Stimulated activated CD8-positive, alpha-beta memory T cell treated with anti-CD3 and anti-CD28 coated beads, Interleukin-4, amount 100 ng/mL, for 4 hours (primary cell): ENCODE measurements at places on chromosomes 3 and 15.

DNA sequence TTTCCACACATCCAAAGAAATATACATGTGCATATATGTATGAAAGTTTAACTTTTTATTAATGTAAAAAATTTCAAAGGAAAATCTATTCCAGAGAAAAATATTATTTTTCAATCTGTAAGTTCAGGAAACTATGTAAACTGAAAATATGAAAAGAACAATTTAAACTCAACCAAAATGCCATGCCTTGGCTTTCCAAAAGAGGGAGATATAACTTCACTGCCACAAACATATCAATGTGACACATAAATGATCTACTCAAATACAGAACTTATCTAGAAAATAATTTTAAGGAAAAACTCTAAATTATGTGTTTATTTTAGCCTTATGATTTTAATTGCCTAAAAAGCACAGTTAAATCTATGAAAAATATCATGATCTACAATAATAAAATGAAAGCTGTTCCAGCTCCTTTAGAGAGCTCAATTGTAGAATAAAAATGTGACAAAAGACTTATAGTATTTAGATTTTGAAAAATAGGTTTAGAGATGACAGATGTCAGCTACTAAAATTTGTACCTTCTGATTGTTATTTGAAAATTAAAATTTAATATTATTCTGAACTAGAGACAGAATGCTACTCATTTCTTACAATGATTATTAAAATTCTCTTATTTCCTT, 94.8 kb downstream of the GBE1 start:
- DNase-seq = no peak

DNA sequence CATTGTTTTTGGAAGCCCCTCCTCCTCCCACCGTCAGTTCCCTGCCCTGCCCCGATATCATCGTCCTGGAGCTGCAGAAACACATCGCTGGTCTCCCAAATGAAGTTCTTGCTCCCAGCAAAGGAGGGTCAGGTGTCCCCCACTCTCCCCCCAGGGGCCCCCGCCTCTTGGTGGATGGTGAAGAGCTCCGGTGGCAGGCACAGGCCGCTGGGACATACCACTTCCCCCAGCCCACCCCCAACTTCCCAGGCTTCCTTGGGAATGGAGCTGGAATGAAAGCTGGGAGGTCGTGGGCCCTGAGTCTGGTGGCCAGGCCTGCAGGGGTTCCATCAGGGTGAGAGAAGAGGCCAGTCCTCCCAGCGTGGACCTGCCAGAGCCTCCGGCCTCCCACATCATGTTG, 137.7 kb downstream of the CHSY1 start:
- no peak for DNase-seq

DNA sequence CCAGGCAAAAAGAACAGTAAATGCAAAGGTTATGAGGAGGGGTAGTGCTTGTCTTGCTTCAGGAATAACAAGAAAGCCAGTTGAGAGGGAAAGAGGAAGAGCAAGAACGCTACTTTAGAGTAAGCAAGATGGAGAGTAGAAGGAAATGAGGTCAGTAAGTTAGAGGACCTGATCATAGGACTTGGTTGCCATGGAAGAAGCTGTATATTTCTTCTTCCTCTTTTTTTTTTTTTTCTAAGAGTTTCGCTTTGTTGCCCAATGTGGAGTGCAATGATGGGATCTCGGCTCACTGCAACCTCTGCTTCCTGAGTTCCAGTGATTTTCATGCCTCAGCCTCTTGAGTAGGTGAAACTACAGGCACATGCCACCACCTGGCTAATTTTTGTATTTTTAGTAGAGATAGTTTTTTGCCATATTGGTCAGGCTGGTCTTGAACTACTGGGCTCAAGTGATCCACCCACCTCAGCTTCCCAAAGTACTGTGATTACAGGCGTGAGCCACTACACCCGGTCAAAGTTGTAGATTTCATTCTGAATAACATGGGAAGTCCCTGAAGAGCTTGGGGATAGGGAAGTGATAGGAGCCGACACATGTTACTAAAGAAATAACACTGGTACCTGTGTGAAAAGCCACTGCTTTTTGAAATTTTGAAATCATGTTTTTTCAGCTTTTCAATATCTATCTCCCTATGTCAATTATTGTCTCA, 527.9 kb upstream of the NAALADL2 start:
- DNase-seq = no peak

- no peak for DNase-seq
Measured at GRCh38 chr3:112671930-112672715, 31.2 kb upstream of the CCDC80 start.

DNA sequence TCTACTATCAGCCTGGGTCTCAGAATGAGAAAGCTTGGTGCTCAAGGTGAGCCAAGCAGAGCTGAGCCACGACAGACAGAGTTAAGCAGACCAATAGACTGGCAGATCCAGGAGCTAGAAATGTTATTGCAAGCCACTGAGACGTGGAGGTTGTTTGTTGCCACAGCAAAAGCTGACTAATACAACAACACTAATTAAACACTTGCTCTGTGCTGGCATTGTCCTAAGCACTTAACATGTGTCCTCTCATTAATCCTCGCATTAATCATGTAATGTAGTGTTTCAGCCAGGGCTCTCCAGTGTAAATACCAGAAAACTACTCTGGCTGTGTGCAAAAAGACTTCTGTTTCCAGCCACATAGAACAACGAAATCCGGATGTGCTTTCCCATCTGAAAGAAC, 11.6 kb upstream of the SPSB4 start:
- no peak for DNase-seq

GRCh38 chr15:95162967-95163531, 931.7 kb downstream of the MCTP2 start:
- DNase-seq = no peak

DNA sequence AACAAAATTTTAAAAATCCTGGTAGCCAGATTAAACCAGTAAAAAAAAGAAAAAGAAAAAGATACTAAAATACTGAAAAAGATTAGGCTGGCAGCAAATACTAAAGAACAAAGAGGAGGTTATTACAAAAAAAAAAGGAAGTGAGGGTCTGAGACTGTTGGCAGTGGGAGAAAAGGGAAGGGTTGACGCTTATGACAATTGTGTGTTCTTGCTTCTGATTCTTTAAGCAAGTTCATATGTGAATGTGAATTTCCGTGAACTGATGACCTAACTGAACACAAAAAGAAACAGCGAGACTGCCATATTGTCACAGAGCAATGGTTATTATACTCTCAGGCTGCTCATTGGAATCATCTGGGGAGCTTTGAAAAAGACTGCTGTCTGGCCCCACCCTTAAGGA, 56.5 kb downstream of the ATP13A4 start:
- DNase-seq = no peak

GRCh38 chr3:179186426-179186825, 38.3 kb downstream of the PIK3CA start:
- no peak for DNase-seq

DNA sequence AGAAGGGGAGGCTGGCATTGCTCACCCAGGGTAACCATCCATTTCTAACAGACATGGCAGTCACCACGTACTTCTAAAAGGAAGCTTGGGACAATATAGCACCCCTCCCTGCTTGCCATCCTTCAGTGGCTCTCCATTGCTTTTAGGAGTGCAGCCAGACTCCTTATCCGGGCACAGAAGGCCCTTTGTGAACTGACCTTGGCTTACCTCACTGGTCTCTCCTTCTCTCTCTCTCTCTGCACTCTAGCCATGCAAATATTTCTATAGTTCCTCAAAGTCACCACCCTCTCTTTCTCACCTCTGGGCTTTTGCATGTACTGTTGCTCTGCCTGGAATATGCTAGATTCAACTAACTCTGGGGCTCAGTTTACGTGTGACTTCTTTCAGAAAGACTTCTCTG, 301.1 kb downstream of the SHQ1 start:
- DNase-seq = no peak

DNA sequence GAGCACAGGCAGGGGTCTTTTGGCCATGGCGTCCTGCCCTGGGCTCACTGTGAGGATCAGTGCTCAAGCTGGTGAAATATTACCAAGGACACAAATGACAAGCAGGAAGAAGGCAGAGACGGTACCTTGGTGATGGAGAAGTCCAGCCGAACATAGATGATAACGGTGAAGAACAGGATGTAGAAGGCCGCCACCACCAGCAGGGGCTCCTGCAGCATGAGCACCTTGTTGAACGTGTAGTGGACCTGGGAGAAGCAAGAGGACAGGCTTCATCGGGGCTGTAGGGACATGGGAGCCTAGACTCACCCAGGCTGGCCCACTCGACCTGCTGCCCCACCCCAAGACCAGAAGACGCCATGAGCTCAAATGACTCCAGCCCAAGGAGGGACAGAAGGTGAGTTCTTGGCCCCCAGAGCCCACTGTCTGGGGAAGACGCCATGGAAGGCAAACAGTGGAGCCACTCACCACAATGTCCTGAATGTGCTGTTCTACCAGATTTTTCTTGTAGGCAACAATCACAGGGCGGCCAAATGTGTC, 25.1 kb downstream of the RPN1 start:
- DNase-seq = no peak

DNA sequence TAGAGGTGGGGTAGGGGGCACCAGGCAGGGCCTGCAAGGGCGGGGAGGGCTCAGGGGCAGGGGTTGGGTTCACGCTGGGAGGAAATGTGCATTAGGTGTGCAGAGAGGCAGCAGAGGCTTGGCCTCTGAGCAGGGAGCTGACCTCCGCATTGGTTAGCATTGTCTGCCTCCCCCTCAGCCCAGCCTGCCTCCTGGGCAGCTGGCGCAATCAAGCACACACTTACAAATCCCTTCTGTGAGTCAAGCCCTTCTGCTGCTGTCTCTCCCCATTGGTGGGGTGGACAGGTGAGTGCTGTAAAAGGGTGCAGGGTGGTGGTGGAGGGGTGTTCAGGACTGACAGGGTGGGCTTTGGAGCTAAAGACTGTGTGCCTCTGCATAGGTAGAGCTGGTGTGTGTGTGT, 9.3 kb downstream of the LOXL1 start:
- DNase-seq = no peak

- DNase-seq = no peak
Measured at GRCh38 chr15:58064082-58064979, 1.2 kb downstream of the ALDH1A2 start.

DNA sequence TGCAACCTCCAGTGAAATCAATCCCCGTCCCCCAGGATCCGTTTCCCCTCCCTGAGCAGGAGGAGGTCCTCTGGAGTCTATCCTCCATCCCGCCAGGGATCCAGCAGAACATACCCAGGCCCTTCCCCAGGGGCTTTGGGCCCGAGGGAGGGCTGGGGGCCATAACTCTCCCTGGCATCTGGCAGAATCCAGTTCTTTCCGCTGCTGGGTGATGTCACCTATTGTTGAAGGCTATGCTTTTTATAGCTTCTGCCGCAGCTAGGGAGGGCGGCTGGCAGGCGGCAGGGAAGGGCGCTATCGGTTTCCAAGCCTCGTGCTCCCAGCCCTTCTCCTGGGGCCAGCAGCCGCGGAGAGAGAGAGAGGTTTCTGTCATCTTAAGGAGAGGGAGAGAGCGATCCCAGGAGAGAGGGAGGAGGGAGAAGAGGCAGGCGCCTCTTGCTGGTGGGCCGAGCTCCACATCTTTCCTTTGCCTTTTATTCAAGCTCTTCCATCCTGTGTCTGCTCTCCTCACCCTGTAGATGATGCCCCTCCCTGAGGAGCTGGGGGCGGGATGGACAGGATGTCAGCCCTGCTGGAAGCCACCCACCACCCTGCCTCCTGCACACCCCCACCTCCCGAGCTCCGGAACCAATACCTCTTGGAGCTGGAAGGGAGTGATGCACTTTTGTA, 120.1 kb downstream of the ANP32A start:
- DNase-seq = no peak

GRCh38 chr15:82186161-82186560, 76.4 kb downstream of the EFL1 start:
- no peak for DNase-seq

DNA sequence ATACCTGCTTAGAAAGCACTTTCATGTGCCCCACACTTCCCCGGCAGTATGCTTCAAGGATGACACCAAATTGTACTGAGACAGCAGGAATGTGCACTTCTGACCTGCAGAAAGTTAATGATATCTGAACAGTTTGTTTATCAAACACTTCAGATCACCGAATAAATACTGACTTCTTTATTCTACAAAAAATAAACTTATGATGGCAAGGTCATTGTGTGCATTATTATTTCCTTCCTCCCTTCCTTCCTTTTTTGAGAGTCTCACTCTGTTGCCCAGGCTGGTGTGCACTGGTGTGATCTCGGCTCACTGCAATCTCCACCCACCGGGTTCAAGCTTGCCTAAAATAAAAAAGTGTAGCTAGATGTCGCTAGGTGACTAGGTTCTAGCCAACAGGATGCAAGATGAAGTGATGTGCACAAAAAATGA, 80.3 kb downstream of the FAIM start:
- no peak for DNase-seq

DNA sequence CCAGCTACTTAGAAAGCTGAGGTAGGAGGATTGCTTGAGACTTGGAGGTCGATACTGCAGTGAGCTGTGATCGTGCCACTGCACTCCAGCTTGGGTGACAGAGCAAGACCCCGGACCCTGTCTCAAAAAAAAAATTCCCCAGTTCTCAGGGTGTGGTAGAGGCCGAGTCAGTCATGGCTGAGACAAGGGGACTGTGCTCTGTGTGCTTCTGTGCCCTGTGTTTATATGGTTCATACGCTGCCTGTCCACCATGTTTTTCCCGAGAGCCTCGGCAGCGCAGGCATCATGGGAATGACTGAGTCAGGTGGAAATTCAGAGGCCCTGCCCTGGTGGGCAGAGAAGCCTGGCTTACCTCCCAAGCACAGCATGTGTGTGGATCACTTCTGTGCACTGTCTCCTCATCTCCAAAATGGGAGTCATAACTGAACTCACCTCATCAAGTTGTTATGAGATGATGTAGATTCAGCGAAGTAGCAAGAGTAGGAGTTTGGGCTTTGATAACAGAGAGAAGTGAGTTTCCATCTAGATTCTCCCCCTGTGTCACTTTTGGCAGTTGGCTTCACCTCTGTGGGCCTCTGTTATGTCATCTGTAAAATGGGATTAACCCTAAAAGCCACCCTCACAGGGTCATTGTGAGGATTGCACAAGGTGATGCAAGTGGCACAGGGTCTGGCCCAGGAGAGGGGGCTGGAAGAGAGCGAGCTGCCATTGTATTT, 56.9 kb downstream of the FLNB start:
- DNase-seq = no peak

DNA sequence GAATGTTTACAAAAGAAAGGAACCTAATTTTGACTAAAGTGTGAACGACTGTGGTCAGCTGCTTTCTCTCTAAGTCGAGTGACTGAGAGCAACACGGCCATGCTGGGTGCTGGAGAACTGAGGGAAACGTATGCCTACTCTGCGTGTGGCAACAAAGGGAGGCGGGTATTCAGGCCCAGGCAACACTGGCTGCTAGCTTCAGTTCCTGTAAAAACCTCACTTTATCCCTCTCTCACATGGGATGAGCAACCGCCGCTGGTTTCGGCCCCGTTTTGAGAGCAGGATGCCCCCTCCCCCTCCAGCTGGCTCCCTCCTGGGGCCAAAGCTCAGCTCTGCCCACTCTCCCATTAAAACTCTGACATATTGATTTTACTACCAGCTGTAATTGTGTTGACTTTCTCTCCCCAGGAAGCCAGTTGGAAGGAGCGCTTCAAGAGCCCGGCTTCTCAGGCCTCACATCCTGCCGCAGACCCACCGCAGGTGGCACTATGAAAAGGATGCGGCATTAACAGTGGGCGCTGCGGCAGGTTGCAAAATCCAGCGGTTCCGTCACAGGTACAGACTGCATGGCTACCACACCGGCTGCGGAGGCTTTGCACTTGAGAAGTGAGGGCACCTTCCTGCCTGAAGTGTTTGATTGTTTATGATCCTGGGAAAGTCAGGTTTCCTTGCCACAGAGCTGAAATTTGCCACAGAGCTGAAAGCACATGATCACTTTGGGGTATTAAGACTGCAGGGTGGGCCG, 12.7 kb downstream of the PLXND1 start:
- peak; percentile 24 for DNase-seq

- DNase-seq = no peak
Measured at GRCh38 chr3:14796403-14797077, 22.2 kb upstream of the FGD5 start.

- no peak for DNase-seq
Measured at GRCh38 chr3:31625358-31625757, 92.6 kb downstream of the STT3B start.
